A549 treated with GW870086 at 1 μM for 4 hours (cell line): ENCODE measurements at places on chromosomes 6 and 20. TPM values are rescaled to one million over a fixed set of nuclear protein-coding genes. Genes with fewer than 3 reads are reported as not detected.

Gene C6orf141
- total RNA-seq: 10.2 to 11.5 TPM (median 11.1 TPM) in 5 replicates

Gene C6orf136
- 9.9 to 15.6 TPM (median 13.1 TPM) in 5 replicates for total RNA-seq

Gene UST
- 2.6 to 4.3 TPM (median 4.0 TPM) in 5 replicates for total RNA-seq

Gene EMILIN3
- 0.34 to 0.49 TPM (median 0.39 TPM) in 5 replicates for total RNA-seq

Gene IDH3B
- 126 to 137 TPM (median 132 TPM) in 5 replicates for total RNA-seq

Gene IL17F
- not detected in 5 replicates for total RNA-seq

Gene C20orf141
- 0.46 to 0.96 TPM (median 0.50 TPM) in 3 of 5 replicates, not detected in the others for total RNA-seq

Gene GJA10
- total RNA-seq: not detected in 5 replicates

Gene MCUR1
- 9.8 to 16.2 TPM (median 14.1 TPM) in 5 replicates for total RNA-seq

Gene PRPH2
- not detected in 5 replicates for total RNA-seq

Gene CST4
- total RNA-seq: not detected in 5 replicates

Gene AKIRIN2
- total RNA-seq: 26.7 to 35.8 TPM (median 33.7 TPM) in 5 replicates

Gene KCNK16
- not detected in 5 replicates for total RNA-seq
